Fibroblast of villous mesenchyme (primary cell): ENCODE measurements at places on chromosomes 7 and 10.

- no peak for DNase-seq
Measured at GRCh38 chr7:136205956-136206355, 228.8 kb upstream of the MTPN start.

DNA sequence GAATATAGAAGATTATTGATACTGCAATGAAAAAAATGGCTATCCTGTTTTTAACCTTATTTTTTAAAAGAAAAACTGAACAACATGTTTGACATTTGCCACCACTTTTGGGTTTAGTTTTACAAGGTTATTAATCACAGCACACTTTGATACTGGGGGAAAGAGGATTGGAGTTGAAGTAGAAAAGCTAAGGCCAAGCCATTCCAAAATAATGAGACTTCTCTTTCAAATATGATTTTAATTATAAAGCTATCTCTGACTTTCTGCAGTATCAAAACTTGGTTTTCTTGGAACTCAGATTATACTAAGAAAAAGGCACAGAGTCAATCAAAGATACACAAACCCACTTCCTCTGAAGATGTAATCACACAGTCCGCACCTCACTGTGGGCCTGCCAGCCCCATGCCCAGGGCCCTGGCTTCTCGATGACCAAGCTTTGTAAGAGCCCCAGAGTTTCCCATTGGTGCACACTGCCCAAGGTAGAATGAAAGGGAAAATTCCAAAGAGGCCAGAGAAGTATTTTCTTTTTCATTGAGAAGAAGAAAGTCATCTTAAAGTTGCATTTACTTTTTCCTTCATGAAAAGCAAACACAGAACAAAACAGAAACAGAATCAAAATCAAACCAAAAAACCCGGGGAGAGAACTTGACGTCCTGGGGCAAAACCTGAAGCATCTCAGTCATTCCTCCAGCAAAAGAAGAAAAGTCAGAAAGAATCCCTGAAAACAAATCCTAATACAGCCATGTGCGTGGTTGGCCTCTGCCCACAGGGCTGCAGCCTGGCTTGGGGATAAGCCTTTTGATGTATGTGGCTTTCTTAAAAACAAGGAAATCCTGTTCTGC is 187.7 kb upstream of the KLF6 start:
- no peak for DNase-seq

DNA sequence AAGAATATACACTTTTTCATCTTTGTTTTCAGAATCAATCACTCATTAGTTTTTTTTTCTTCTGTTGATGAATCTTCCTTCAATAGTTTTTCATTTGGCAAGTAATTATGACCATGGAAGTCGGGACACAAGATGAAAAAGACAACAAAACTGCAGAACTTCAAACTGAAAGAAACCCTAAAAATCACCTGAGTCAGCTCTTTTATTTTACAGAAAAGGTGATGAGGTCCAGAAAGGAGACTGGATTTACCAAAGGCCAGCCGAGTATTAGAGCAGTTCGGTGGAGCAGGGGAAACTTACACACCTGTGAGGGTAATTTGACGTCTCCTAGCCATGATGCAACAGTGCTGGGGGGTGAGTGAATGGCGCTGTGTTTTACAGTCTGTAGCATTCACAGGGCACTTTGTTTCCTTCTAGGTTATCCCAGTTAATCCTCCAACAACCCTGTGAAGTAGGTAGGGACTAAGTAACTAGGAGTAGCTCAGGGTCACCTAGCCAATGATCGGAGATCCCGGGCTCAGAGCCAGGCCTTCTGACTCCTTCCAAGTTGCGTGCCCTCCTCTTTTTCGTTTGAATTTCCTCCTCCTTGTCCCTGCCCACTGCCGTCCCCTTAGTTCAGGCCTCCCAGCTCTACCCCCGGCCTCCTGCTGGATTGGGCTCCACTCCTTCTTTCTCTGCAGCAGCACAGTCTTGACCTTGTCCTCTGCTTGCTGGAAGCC is 14.0 kb downstream of the RBM20 start:
- DNase-seq, result no peak

- DNase-seq, result no peak
Measured at GRCh38 chr7:15891151-15891881, 204.8 kb upstream of the MEOX2 start.

- no peak for DNase-seq
Measured at GRCh38 chr7:8119262-8119661, 142.7 kb downstream of the ICA1 start.

GRCh38 chr7:91398341-91398740 is 134.1 kb downstream of the FZD1 start:
- DNase-seq, result no peak

DNA sequence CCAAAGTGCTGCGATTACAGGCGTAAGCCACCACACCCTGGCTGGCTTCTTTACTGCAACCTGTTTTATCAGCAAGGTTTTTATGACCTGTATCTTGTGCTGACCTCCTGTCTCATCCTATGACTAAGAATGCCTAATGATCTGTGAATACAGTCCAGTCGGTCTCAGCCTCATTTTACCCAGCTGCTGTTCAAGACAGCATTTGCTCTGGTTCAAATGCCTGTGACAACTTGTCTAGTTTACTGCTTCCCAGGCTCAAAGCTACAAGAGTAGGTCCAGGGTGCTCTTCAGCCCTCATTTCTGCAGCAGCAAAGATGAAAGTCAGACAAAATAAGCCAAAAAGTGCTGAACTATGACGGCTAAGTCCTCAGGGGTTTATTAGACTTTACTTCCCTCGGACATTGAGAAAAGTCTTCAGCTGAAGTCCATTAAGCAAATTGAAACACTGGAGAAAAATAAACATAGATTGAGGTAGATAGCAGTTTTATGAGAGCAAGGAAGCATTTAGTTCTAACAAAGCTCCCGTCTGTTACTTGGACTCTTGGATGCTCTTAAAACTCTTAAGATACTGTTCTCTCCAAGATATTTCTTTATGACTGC is 12.5 kb upstream of the LYZL1 start:
- peak; percentile 74 for DNase-seq

DNA sequence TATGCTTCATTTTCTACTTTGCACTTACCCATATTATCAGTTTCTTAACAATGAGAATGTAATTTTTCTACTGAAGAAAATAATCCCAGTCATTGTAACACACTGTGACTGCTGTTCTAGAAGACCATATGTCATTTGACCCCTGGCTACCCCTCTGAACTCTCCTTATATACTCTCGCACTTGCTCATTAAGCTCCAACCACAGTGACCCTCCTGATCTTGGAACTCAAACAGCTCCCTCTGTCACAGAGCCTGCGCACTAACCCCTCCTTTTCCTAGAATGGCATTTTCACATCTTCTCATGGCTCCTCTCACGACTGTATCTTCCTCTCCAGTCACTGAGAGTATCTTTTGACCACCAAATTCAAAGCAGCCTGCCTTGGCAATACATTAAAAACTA is 169.7 kb downstream of the CACNA2D1 start:
- DNase-seq, result no peak

GRCh38 chr10:26389533-26389932 is 48.6 kb upstream of the APBB1IP start:
- no peak for DNase-seq

GRCh38 chr10:44316187-44316921 is 68.5 kb downstream of the CXCL12 start:
- no peak for DNase-seq

DNA sequence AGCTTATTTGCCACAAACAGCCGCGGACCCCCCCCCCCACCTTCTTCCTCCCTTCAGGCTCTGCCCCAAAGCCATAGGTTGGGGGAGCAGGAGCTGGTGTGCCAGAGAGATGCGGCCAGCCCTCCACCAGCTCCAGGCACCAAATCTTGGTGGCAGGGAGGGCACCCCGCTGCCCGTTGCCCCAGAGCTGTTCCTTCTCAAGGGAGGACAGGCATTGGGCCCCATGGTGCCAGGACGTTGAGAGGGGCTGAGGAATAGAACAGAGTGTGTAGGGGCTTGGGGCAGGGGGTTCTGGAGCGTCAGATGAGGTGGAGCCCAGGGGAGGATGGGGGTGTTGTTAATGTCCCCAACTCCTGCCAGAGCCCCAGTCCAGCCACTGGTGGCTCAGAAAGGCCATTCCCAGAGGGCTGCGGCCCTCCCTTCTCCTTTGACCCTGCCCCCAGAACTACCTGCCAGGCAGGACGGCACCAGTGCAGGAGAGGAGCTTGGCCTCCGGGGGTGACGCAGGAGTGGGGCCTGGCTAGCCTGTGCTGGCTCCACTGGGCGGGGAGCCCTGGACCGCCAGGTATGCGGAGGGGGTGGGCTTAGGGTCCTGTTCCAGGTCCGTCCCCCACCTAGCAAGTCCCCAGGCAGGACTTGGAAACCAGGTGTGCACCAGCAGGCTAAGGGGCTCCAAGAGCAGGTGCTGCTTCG is 10.0 kb upstream of the SEC24C start:
- no peak for DNase-seq

DNA sequence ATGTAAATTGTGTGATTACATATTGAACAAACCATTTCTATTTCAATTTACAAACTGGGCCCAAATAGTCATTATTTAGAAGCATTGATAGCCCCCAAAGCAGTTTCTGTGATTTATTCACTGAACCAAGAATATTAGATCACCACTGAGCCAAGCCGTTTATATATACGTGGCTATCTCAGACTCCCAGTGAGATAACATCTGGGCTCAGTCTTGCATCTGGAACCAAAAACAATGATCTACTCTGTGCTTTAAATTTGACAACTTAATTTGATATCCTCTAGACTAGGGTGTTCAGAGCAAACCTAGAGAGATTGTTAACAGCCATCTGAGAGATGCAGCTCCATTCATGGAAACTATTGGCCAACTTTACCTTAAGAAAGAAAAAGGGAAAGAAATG is 41.4 kb upstream of the BTBD16 start:
- DNase-seq, result no peak

- peak; percentile 77 for DNase-seq
Measured at GRCh38 chr10:58266003-58266825, 1.5 kb downstream of the IPMK start.

- DNase-seq, result peak; percentile 69
Measured at GRCh38 chr10:4127518-4128315, 342.7 kb upstream of the KLF6 start.

GRCh38 chr7:1569833-1570632 is at the start of gene PSMG3:
Gene PSMG3, minus strand, starts transcription at chr7:1570032. Its CDS starts 693 bp downstream, at chr7:1569339.
- peak; percentile 90 for DNase-seq

DNA sequence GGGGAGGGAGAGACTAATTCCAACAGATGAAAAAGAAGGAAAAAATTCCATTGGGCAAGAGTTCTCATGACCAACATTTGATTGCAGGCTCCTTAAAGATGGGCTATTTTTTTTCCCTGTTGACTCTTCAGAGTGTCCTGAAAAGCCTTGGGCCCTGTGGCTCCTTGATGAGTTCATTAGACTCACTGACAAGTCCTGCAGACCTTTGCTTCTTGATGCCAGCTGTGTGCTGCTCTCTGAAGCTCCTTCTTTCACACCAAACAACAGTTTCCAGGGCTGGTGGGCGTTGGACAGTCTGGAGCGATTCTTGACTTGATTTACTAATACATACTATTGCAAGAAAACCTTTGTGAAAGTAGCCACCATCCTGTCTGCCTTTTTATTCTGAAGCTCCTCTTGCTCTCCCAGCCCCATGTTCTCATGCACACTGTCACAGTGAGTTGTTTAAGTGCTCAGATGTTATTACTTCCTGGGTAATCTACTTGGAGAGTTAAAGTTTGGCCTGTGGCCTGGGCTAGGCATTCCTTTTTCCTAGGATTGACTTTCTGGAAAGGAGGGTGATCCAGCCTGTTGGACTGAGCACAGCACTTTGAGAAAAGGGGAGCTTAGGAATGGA is 250.3 kb downstream of the PTEN start:
- no peak for DNase-seq

DNA sequence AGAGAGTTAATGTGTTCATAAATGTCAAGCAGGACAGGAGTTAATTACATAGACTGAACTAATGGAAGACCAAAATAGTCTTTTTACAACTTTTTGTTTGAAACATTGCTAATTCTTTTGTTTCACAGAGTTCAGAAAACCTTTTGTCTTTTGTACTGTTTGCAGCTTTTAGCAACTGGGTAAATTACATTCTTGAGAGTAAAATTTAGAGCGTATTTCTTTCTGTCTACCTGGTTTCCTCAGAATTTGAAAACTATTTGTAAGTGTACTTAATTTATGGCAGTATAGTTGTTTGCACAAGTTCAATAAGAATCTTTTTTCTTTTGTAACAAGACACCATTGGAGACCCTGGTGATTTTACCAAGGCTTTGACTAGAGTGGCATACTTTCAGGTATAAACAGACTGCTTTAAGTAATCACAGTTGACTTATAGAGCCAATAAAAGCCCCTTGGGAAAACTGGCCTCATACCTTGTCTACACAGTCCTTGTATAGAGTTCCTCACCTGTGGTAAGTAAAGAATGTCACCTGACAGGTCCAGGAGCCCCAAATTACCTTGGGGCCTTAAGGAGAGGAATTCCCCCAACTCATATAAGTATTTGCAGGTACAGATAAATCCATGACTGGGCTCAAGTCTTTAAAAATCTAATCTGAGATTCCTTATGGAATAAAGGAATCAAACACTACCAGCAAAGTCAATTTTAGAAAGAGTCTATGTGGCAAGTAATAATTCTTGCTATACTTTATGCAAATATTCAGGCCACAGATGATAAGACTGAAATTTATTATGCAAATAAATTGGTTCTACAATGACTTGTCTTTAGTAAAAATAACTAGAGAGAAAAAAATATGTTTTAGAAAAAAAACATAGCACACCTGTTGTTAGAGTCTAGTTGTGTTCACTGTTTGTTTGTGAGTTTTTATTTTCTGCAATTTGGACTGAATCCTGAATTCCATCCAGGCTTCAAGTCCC is 23.6 kb upstream of the CREB3L2 start:
- no peak for DNase-seq

DNA sequence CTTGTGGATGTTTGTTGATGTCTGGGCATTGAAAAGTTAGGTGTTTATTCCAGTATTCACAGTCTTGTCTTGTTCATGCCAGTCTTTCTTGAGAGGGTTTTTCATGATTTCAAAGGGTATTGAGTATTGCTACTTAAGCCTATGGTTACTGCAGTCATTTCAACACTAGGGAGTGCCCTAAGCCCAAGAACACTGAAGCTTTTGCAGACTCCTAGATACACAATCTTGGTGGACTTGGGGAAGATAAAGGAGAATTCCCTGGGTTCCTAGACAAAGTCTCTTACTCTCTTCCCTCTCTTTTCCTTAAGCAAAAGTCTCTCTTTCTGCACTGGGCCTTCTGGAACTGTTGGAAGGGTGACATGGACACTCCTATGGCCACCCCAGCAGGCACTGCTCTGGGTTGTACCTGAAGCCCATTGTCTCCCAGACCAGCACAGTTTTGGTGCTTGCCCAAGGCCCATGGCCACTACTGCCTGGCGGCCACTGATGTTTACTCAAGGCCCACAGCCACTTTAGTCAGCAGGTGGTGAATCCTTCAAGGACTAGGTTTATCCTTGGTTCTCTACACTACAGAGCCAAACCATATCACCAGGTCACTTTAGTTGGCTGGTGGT is 24.9 kb downstream of the SAMD9 start:
- DNase-seq, result peak; percentile 66
